IMR-90 (cell line): ENCODE measurements at places on chromosomes 11 and 22. TPM values are rescaled to one million over a fixed set of nuclear protein-coding genes. Genes with fewer than 3 reads are reported as not detected.

- peaks cover 9% of the 10 kb centered on the region for H3K27me3 ChIP-seq
- H3K27ac ChIP-seq: no peak overlapping the region
- no peaks in the 10 kb centered on the region for H3K4me1 ChIP-seq
- H3K36me3 ChIP-seq: no peaks in the 10 kb centered on the region
Observed at GRCh38 chr11:45436118-45436517, 150.0 kb upstream of the SYT13 start.

GRCh38 chr11:81342966-81343365, 1390.7 kb downstream of the FAM181B start:
- no peak for DNase-seq
- no peaks in the 10 kb centered on the region for H3K27me3 ChIP-seq
- no peak overlapping the region for H3K4me3 ChIP-seq
- no peaks in the 10 kb centered on the region for H3K4me1 ChIP-seq
- no peaks in the 10 kb centered on the region for H3K36me3 ChIP-seq
- H3K27ac ChIP-seq: no peak overlapping the region

Gene PANX3
- not detected in 2 replicates for total RNA-seq

Gene OR52H1
- 0.18 and 0.28 TPM in 2 replicates for total RNA-seq

DNA sequence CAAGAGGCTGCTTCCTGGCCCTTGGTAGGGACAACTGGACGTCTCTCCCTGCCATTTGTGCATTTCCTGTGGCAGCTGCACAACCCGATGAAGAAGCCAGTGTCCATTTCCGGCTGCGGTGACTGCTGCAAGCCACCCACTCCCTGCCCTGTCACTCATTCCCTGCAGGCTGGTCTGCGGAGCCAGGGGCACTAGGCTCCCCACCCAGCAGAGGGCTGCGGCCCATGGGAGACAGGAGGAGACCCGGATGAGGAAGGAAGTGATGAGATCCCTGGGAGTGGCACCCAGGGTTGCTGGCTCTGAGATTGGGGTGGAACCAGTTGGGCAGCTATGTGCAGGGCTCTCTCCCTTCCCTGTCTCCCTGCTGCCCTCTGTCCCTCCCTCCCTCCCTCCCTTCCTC, 10.0 kb upstream of the MYRF start:
- no peak overlapping the region for H3K27ac ChIP-seq
- H3K4me1 ChIP-seq: no peaks in the 10 kb centered on the region
- no peaks in the 10 kb centered on the region for H3K27me3 ChIP-seq
- H3K36me3 ChIP-seq: peaks cover 5% of the 10 kb centered on the region; the same call in 1 of the 2 replicates
- H3K4me3 ChIP-seq: no peak overlapping the region

GRCh38 chr11:119474682-119475596, 52.0 kb upstream of the THY1 start:
- peak; percentile 82 for DNase-seq
- H3K27ac ChIP-seq: peak overlapping the region; percentile 24; the same call in 1 of the 2 replicates
- H3K4me1 ChIP-seq: peaks cover 17% of the 10 kb centered on the region
- H3K4me3 ChIP-seq: no peak overlapping the region
- peaks cover 12% of the 10 kb centered on the region; the same call in 1 of the 2 replicates for H3K27me3 ChIP-seq

DNA sequence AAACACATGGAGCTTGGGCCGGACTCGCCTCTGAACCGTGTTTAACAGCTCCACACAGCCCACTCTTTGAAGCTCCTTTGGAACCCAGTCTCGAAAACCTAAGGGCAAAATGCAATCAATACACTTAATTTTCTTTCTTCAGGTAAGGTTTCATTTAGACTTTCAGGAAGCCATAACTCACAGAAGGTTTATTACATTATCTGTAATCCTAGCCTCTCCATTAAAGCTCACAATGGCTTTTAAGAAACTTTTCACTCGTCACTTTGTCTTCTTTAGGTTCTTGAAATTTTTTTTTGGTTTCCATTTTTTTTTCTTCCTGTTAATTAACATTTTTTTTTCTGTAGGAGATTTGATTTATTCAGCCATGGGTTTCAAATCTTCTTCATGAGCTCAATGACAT, 91.3 kb downstream of the ARL14EP start:
- H3K27me3 ChIP-seq: no peaks in the 10 kb centered on the region
- no peak for DNase-seq
- H3K4me3 ChIP-seq: no peak overlapping the region

- H3K27me3 ChIP-seq: no peaks in the 10 kb centered on the region
- no peak overlapping the region for H3K4me3 ChIP-seq
- no peak overlapping the region for H3K27ac ChIP-seq
- no peak for DNase-seq
- no peaks in the 10 kb centered on the region for H3K36me3 ChIP-seq
Observed at GRCh38 chr11:6565325-6565724, 38.1 kb downstream of the RRP8 start.

GRCh38 chr11:43577566-43578264, 102.8 kb upstream of the HSD17B12 start:
- H3K36me3 ChIP-seq: no peaks in the 10 kb centered on the region
- H3K4me3 ChIP-seq: no peak overlapping the region
- no peaks in the 10 kb centered on the region for H3K4me1 ChIP-seq
- H3K27ac ChIP-seq: no peak overlapping the region
